MM.1S (cell line): ENCODE measurements at places on chromosomes 13 and 19.

DNA sequence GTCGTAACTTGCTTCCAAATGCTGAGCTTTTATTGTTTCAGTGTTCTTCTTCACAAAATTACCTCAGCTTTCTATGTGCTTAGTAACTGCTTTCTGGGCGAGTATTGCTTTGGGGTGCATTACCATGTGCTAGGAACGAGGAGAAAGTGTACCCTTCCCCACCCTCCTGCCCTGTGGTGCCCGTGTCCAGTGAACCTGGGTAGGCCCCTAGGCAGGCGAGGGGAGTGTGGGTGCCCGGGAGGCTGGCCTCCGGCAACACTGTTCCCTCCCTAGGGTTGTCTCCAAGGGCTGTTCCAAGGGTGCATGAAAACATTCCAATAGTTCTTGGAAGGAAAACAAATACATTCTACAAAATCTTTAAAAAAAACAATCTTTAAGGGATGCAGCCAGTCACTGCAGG, 216.5 kb upstream of the SOX1 start:
- no peak for DNase-seq

- DNase-seq = peak; percentile 85
These were observed 15.7 kb downstream of the GARRE1 start for GRCh38 chr19:34269968-34270621.

- no peak for DNase-seq
These were observed 148.7 kb downstream of the FOXO1 start for GRCh38 chr13:40517486-40518480.

DNA sequence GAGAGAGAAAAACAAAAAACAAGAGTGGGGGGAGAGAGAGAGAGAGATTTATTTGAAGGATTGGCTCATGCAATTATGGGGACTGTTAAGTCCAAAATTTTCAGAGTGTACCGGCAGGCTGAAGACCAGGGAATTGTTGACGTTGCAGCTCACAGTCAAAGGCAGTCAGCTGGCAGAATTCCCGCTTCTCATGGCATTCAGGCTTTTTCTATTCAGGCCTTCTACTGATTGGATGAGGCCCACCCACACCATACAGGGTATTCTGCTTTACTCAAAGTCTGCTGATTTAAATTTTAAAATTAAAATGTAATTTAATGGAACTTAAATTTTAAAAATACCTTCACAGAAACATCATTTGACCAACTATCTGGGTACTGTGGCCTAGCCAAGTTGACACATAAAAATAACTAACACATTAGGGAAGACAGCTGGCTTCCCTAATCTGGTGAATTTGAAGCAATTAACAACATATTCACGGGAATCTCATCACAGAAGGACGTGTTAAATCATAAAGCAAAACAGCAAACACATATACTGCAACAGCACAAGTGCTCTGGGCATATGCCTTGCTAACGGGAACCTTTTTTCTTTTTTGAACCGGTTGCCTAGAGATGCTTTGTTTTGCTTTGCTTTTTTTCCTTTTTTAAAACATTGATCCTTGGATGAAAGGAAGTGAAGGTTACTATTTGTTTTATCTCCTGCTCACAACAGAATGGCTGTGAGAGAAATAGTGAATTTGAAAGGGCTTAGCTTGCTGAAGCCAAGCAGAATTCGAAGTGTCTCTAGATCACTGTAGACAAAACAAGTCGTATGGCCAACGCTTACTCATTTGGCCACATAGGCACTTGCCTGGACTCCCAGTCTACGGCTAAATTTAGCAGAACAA, 505.1 kb downstream of the IRS2 start:
- no peak for DNase-seq

- DNase-seq = no peak
These were observed 1831.1 kb downstream of the SLITRK5 start for GRCh38 chr13:89502286-89502685.

- no peak for DNase-seq
These were observed 43.5 kb upstream of the NPAS1 start for GRCh38 chr19:46975925-46976782.

- DNase-seq = peak; percentile 100
These were observed at the start of gene MAP2K7 for GRCh38 chr19:7903244-7904073. TSS of gene MAP2K7 (plus strand) at chr19:7903877. CDS start at chr19:7903945, 68 bp downstream.

- DNase-seq = no peak
These were observed 65.9 kb downstream of the ENOX1 start for GRCh38 chr13:43720780-43721397.

GRCh38 chr19:44111910-44112463, 1.2 kb upstream of the ZNF225 start:
- no peak for DNase-seq

- DNase-seq = peak; percentile 91
These were observed 6.1 kb downstream of the SLC35E1 start for GRCh38 chr19:16566161-16566560.

- peak; percentile 11 for DNase-seq
These were observed 137.5 kb downstream of the TNFRSF19 start for GRCh38 chr13:23707674-23708073.

GRCh38 chr19:50002386-50002960, 22.7 kb downstream of the VRK3 start:
- no peak for DNase-seq

GRCh38 chr13:96041326-96042110, 11.7 kb downstream of the UGGT2 start:
- DNase-seq = no peak

- peak; percentile 51 for DNase-seq
These were observed 13.9 kb downstream of the APLP1 start for GRCh38 chr19:35882114-35882832.

DNA sequence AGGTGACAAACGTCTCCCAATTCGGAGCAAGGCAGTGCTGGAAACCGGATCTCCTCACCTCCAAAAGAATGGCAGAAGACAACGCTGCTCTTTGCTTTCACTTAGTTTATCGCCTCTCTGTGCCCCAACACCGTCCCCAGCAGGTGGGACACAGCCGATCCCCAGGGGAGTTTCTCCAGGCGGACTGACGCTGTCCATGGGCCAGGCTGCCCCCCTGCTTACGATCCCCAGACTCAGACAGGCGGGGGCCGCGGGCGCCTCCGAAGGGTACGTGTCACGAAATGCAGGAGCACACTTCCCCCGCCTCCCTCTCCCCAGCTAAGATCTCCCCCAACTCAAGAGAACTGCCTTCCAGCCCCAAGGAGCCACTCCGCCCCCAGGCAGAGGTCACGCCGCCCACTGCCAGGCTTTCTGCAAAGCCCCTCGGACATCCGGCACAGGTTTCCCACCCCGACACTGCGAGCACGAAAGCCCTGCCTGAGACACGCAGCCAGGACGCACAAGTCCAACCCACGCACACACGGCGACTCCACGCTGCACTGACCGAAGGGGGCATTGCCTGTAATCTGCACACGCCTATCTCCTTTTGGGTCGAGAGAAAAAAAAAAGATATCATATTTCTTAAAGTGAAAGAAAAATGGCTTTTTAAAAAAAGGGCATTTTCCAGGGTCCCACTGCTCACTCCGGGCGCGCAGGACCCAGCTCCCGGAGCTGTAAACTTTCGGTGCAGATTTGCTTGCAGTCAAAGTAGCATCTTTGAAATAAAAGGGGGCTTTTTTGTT, 2.0 kb downstream of the SPRY2 start:
- DNase-seq = no peak

GRCh38 chr19:42324655-42325307, 654 bp upstream of the MEGF8 start:
- DNase-seq = no peak

GRCh38 chr13:112194167-112194530, 127.2 kb downstream of the SOX1 start:
- no peak for DNase-seq

DNA sequence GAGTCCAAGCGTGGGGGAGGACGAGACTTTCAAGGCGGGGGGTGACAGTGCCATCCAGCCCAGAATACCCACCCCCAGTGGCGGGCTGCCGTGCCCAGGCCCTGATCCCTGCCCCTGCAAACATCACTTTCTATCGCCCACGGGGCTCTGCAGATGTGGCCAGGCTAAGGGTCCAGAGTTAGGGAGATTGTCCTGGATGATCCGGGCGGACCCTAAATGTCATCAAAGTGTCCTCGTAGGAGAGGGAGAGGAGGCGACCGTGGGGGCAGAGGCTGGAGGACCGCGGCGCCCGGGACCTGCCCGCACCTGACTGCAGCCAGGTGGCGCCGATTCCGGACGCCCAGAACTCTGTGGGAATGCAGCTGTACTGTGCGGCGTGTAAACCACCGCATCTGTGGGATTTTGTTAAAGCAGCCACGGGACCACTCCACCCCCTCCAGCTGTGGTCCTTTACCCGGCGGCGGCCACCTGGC, 32.4 kb downstream of the GJA3 start:
- DNase-seq = no peak

- DNase-seq = no peak
These were observed 32.1 kb upstream of the IGSF23 start for GRCh38 chr19:44581288-44581687.

DNA sequence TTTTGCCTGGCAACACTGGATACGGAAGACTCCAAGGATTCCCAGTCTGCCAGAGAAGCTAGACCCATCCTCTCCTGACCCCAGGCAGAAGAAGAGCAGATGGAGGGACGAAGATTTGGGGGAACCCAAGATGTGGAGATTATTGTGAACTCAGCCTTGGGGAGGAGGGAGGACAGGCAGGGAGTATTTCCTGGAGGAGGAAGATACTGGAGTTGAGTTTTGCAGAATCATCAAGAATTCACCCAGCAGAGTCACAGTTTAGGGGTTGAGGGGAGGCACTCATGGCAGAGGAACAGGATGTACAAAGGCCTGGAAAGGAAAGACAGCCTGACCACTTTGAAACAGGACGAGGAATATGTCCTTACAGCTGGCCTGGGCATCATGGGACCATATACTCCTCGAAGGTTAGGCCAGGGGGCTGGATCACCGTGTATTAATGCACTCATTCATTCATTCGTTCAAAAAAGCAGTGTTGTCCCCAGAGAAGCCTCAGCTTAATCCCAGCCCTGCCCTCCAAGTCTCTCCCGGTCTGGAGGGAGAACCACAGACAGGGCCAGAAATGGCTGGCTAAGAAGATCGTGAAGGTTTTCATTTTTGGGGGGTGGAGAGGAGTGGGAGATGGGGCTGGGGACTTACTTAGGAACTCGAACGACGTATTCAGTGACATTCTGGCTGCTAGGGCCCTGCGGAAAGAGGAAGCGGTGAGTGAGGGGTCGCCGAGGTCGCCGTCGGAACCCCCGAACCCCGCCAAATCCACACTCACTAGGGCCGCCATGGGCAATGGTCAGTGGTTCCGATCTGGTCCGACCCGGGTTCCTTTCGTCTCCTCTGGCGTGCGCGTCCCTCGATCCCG, 517 bp downstream of the GTF2F1 start:
- no peak for DNase-seq
